Anterior cingulate cortex (tissue), 58 donors: ENCODE measurements at places on chromosomes 12 and 14.

DNA sequence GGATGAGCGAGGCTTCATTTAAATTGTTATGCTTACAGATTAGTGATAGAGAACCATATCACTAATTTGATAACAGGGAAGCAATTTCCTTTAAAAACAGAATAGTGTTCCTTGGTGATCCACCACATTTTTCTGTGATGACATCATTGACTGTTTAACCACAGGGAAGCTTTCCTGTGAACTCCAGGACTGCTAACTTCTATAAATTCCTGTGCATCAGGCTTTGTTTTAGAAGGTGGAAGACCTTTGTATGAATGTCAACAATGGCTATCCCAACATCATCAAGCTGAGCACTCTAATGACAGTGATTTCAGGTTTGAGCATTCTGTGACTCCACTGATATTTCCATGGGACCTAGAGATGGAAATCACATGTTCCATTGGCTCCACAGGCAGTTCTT is 177.1 kb downstream of the RMST start:
- no peak for DNase-seq

DNA sequence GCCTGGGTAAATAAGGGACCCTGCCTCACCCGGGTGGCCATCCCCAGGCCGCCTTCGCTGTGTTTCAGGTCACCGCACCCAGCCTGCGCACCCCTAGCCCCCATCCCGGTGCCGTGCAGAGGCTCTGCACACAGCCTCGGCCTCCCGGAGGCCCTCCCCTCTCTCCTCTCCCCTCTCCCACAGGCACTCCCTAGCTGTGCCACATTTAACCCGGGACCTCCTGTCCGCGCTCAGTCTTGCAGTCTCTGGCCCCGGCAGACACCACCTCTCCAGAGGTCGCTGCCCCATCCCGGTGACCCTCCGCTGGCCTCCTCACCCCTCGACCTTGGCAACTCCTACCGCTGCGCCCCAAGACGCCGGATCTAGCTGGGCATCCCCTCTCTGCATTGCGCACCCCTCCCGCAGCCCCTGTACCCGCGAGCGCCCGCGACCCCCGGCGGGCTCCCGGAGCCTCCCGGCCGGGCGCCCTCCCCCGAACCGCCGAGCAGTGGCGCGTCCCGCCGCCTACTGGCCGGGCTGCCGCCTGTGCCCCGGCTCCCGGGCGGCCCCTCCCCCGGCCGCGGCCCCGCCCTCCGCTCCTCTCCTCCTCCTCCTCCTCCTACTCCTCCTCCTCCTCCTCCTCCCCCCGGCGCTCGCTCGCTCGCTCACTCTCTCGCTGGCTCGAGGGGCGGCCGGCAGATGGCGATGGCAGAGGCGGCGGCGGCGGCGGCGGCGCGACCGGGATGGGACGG is 120.7 kb downstream of the AACS start:
- peak; percentile 76 for DNase-seq

GRCh38 chr12:75603475-75603874 is 92.1 kb upstream of the KRR1 start:
- DNase-seq: no peak

DNA sequence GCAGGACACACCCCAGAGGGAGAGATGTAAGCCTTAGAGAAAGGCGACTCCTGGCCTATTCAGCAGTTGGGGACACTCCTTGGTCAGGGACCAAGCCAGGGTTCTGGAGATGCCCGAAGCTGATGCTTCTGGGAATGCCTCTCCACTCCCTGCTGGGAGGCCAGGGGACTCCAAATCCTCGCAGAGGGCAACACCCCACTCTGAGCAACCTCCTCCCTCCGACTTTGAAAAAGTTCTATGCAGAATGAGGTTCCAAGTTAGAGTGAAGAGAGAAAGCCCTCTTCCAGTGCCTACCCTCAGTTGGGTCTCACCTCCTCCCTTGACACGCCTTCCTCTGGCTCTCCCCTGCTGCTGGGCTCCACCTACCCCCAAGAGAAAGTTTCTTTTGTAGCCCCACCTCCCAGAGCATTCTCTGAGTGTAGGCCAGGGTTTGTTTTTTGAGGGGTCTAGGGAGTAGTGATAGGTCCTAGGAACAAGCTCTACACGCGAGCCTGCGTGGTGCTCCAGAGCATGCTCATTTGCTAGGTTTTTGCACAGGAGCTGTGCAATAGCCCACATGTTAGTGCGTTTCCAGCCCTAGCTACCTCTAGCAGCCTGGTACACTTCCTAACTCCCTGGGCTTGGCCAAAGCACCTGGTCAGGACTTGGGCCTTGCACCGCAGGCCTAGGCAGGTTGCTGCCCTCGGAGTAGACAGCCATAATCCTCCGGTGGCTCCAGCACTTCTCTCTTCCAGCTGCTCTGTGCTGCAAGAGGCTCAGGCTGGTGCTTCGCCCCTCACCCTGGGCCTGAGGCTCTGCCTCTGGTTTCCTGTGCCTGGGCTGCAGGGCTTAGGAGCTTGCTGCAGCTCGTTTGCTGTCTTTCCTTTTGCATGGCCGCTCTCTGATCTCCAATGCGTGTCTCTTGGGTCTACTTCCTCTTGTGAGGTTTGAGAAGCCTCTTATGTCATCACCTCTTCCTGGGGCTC is 590 bp upstream of the CEBPE start:
- DNase-seq: no peak

DNA sequence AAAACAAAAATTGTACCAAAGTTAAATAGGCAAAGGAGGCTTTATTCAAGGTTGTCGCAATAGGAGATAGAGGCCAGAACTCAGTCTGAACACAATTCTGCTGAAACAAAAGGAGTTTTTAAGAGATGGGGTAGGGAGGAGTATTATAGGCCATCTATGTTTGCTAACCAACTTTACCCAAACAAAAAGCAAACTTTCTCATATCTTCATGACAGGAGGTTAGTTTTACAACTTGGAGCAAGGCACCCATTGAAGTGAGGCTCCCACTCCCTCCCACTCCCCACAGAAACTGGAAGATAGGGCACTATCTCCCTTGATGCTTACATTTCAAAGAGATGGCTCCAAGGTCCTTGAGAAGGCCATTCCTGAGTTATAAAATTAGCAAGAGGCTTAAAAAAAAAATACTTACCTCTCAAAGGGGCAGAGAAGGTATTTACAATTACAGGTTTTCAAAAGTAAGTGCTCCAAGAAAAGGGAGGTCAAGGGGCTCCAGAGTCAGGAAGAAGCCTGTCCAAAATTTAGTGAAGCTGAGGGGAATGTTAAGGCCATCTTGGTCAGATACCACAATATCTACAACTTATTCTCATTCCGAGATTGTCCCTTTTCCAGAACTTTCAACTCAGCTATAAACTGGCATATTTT is 84.4 kb upstream of the DHRS4 start:
- no peak for DNase-seq

DNA sequence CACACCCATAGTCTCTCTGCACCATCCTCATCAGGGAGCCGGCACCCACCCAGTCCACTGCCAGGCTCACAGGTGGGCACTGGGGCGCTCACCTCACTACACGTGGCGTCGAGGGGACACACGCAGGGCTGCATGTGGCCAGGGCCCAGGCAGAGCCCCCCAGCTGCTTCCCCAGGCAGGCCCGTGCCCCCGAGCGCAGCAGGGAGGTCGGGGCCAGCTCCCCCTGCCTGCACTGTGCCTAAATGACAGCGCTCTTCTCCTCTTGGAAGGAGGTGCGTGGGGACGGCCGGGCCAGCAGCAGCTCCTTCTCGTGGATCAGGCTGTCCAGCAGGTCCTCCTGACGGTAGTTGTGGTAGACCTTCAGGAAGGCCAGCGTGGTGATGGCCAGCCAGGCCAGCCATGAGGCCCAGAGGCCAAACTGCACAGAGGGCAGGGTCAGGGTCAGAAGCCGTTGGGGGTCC is 11.3 kb downstream of the TMEM179 start:
- no peak for DNase-seq

DNA sequence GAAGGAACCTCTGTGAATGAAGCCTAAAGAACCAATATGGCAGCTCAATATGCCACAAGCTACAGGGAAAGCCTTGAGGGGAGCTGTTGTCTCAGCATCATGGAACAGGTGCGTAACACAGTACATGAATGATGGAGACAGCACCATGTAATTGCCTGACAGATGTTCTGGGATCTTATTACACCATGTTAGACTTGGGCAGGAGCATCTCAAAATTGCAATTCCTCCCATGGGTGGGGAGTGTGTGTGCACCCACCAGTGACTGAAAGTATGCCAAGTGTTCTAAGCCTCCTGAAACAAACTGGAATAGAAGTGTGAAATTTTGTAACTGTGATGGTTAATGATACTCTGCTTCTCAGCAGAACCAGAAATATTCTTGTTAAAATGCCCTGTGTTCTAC is 151.0 kb upstream of the SRRM4 start:
- DNase-seq: peak; percentile 19

DNA sequence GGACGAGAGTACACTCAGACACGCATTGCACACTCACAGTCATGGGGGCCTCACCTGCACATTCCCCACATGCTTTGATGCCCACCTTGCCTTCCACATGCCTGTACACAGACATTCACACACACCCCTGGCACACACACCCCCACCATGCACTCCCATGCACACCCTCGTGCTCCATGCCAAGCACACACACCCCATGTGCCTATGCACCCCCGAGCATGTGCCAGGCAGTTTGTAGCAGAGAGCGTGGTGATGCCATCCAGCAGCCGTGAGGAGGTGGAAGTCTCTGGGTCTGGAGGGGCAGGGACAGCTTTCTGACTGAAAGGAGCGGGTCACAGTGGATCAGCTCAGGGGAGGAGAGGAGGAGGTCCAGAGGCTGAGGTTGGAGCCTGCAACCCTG is 10.7 kb upstream of the NXPH4 start:
- no peak for DNase-seq

GRCh38 chr12:81520064-81520945 is 238.8 kb downstream of the PPFIA2 start:
- no peak for DNase-seq

DNA sequence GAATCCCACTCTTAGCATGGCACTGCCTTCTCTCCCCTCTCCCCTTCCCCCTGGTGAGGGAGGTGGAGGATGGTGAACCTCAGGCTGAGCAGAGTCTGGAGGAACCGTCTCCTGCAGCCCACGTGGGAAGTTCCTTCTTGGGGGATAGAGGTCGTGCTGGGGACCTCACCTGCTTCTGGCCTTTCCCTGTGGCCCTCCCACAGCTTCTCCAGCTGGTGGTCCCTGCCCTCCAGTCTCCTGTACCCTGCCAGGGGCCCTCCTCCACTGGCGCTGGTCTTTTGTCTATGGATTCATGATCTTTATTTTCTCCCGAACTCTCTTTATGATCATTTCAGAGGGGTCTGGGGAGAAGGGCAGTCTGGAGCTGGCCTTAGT is 9.0 kb upstream of the MTA1 start:
- DNase-seq: no peak

DNA sequence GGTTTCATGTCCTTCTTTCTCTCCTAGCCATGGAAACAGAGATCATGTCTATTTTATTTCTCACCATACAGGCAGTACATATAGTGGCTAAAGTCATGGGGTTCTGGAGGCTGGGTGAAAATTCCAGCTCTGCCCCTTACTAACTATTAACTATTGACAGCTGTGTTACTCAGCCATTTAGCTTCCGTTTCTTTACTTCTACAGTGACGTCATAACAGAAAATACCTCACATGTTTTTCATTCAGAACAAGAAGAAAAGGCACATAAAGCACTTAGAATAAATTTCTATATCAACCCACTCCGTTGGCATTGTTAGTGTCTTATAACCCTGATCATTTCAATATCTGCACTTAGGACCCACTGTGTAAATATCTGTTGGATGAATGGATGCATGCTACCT is 1506.9 kb upstream of the TMEM132C start:
- DNase-seq: no peak

DNA sequence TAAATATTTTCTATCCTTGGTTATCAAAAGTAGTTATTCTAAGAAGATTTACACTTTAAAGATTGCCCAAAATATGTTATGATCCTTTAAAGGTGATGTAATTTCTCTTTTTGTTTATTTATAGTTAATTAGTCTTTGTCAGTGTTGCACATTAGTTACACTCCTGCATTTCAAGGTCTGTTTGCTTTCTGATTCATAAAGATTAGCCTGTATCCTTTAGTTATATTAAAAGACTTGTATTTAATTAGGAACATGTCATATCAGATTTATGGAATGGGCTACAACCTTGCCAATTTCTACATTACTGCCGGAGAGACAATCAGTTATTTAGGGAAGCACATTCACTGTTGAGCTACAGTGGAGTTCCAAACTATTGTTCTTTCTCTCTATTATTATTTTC is 3.5 kb downstream of the EPYC start:
- no peak for DNase-seq

DNA sequence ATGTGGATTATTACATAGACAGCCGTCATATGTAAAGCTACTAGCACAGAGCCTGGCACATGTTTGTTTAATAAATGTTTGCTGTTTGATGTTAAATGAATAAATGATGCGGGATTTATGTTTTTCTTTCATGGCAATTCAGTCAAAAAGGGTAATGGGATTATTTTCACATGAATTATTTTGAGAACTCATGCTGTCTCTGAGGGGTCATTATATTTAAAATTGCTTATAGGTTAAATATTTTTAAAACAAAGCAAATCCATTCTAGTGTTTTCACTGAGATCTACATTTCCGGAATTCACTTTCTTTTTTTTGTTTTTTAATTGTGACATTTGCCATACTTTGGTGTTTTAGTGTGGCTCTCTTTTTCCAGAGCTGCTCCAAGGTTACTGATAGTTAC is 5.3 kb downstream of the RAB21 start:
- no peak for DNase-seq

DNA sequence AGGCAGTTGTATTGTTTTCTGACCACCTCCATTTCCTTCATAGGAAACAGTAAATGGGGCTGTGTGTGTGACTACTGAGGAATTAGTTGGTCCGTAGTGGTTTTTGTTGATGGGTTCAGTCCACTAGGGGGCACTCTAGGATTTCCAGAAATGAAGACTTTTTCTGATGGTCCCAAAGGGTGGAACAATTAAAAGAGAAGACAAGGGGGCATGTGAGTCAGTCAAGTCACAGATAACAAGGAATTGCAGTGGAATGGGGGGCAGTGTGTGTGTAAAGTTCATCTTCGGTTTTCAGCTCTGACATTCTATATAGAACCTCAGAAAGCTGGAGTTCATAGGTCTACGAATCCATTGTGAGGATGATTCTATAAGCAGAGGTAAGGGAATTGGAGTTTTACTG is 186.6 kb upstream of the OR4E1 start:
- DNase-seq: no peak

DNA sequence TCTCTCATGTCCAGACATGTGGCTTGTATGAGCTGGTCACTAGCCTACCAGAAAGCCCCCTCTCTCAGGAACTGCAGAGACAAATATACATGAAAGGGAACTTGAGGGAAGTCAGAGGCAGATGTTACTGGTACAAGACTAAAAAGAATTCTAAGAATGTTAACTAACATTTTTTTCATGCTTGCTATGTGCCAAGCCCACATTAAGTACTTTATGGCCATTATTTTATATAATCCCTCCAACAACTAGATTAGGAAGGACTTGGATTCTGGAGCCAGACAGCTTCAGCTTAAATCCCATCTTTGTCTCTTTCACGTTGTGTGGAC is 24.6 kb downstream of the TTC9 start:
- DNase-seq: no peak

DNA sequence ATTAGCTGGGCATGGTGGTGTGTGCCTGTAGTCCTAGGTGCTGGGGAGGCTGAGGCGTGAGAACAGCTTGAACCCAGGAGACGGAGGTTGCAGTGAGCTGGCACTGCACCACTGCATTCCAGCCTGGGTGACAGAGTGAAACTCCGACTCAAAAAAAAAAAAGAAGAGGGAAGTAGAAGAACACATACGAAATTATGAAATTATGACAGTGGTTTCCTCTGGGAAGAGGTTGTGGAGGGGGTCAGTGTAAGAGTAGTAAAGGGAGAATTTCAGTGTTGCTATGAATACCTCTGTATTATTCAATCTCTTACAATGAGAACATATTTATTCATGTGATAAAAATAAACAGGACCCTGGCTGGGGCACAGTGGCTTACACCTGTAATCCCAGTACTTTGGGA is 24.7 kb upstream of the CSRNP2 start:
- DNase-seq: no peak
